ENCODE measurements at places on chromosomes 3 and 15. TPM values are rescaled to one million over a fixed set of nuclear protein-coding genes. Genes with fewer than 3 reads are reported as not detected.

Gene TMEM44
- 18.5 TPM for polyA plus RNA-seq

Gene BFSP2
- polyA plus RNA-seq: not detected

GRCh38 chr3:159229116-159229680 lies 427.3 kb downstream of the MFSD1 start:
- no peaks in the 10 kb centered on the region for H3K4me1 ChIP-seq
- H3K27ac ChIP-seq: no peak overlapping the region
- no peak for DNase-seq
- H3K4me3 ChIP-seq: no peak overlapping the region
- H3K36me3 ChIP-seq: no peaks in the 10 kb centered on the region

DNA sequence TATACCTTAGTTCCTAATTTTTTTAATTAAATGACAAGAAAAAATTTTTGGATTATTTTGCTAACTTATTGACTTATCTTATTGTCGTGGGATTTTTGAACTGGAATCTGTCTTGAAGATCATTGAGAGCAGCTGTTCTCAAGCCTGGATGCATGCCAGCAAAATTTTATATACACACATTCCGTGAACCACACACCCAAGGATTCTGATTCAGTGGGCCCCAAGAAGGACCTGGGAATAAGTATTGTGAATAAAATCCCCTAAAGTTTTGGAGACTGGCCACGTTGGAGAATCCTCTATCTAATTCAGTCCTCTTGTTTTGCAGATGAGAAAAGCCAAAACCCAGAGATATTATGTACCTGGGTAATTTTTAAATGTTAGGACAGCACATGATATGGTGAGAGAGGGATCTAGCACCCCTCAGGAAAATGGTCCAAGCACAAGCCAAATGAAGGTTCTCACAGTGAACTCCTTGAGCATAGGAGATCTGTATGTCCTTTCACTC lies 55.2 kb downstream of the UNC13C start:
- no peaks in the 10 kb centered on the region for H3K4me1 ChIP-seq
- H3K27me3 ChIP-seq: no peaks in the 10 kb centered on the region
- DNase-seq: no peak

DNA sequence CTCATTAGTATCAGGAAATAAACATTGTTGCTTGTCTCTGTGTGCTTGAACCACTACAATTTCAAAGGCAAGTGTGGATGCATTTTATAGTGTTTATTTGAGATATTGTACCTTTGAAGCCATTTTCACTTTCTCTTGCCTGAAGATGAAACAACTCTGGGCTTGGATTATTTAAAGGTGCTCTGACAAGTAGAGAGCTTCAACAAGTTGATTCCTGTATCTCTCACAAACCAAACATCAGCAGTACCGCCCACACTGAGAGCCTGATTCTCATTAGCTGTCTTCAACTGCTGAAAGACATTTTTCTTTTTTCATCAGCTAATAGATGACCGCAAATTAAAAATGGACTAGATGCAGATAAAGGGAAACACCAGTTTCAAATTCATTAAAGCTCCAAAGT lies 806 bp upstream of the CERS3 start:
- no peaks in the 10 kb centered on the region for H3K27me3 ChIP-seq
- H3K27ac ChIP-seq: no peak overlapping the region
- DNase-seq: no peak
- H3K4me3 ChIP-seq: no peak overlapping the region
- no peaks in the 10 kb centered on the region for H3K36me3 ChIP-seq

DNA sequence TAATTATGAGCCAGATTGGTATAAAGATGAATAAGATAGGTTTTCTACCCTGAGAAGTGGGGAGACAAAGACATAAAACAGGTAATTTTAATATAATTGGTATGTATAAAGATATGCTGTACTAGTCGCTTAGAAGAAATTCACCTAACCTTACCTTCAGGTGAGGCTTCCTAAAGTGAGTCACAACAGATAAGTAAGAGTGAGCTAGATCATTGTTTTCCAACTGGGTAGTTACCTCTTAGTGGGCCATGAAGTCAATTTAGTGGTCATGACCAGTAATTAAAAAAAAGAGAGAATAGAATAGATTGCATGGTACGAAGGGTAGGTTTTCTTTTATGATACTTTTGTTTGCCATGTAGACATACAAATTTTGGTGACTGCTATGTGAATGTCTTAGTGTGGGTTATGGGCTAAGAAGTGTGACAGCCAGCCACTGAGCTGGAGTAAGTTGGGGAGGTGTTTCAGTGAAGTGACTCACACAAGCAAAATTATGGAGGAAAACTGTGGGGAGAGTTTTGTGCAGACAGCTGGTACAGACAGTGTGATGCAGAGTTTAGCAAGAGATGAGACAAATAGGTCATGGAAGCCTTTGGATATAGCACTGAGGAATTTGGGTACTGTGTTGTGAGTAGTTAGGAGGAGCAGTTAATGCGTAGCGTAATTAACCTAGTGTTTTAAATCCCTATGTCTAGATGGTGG lies 8.2 kb downstream of the TRNT1 start:
- DNase-seq: no peak
- H3K4me1 ChIP-seq: no peaks in the 10 kb centered on the region
- peaks cover 36% of the 10 kb centered on the region for H3K36me3 ChIP-seq
- no peak overlapping the region for H3K27ac ChIP-seq

DNA sequence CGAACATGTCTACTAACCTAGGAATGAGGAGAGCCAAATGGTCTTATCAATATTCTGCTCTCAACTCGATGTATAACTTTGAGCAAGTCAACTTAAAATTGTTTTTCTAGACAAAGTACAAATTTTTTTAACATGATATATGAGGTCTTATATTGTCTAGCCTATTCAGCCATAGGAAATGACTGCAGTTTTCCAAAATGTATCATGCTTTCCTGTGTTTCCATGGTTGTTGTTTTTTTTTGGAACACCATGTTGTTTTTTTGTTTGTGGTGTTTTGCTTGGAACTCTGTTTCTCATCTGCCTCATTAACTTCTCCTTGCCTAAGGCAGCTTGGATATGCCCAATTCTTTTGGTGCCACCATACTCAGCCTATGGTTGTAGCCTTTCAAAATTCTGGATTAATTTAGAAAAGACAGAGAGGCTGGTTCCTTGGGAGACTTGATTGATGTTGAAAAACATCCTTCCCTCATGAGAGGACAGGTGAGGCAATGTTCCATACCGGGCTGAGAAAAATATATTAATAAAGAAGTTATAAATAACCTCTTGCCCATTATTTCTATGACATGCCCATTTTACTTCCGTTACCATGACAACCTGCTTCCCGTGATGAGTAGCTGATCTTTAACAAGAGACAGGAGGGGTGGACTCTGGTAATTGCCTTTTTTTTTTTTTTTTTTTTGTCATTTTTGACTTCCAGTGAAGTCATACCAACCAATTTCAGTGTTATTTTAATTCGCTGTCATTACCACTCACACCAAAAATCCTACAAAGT lies 687.9 kb upstream of the GRM7 start:
- DNase-seq: no peak
- H3K36me3 ChIP-seq: no peaks in the 10 kb centered on the region
- no peaks in the 10 kb centered on the region for H3K4me1 ChIP-seq
- no peak overlapping the region for H3K27ac ChIP-seq

Gene TTLL13
- polyA plus RNA-seq: 0.33 TPM

Gene PARP15
- 1.5 TPM for polyA plus RNA-seq
